ENCODE measurements at places on chromosomes 16 and 17.

DNA sequence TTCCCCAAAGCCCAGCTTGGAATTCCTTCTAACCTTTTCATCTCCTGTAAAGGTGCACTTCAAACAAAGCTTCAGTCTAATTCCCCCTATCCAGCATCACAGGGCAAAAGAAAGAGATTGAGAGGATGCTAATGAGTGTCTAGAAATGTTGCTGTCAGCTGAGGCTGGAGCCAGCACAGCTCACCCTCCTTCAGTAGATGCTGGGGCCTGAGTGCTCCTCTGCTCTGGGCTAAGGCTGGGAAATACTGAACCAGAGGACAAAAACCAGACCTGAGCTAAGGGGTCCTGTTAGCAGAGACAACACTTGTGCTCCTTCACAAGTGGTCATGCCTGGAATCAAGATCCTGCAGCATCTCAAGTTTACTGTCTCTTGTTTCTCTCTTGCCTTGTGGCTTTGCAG lies 85.0 kb downstream of the CHD9NB start:
- no peak for DNase-seq

DNA sequence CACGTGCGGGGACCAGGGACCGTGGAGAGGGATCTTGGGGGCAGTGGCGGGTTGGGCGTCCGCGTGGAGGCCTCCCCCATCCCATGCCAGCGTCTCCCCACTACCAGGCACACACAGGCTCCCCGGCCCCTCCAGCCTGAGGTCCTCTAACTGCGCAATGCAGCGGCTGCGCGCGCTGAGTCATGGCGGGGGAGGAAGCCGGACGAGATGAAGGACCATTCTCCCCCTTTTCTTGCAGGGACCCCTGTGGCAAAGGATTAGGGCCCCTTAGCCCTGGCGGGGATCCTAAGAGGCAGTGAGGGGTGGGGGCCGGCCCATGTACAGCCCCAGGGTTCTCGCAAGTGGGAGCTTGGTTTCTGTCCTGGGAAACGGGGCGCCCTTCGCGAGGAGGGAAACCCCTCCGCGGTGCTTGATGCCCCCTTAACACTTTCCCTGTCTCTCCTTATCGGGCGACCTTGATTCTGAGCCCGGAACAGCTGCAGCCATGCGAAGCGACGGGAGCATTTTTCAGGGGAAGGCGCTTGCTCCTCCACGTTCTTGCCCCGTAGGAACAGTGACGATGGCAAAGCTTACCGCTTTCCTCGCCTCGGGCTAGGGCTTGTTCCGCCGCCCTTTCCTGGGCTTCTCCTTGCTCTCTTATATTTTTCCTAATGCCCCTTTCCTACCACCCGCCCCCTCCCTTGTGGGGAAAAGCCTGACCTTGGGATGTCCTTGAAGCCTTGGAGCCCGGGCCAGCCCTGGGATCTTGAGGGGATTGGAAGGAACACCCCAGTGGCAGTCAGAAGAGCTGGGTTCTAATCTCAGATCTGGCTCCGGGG lies 592 bp downstream of the ALDOA start:
- DNase-seq, result peak; percentile 55

DNA sequence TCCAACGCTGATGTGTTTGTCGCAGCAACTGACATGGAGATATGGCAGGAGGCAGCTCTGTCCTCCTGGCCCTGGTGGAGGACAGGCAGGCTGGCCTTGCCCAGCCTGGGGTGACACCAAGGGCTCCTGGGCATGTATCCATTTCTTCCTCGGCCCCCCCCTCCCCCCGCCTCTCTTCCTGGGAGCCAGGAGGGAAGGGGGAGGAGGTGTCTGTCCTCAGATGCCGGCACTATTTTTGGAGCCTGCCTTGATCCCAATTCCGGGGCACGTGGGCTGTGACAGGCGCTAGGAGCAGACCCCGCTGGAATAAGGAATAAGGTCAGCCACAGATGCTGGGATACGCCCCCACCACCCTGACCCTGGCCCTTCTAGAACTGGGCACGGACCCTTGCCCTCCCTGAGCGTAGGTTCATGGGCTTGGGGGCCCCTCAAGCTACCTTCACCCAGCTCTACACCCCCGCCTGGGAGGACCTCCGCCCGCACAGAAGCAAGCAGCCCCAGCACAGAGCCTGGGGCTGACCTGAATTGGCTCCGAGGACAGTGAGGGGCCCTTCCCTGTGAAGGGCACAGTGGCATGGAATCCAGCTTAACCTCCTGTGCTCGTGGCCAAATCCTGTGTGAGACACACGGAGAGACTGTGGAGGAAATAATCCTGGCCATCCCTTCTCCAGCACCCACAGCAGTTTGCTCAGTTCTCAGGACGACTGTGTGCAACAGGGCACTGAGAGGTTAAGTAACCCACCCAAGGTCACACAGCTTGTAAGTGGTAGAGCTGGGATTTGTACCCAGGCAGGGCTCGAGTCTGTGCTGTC lies 24.1 kb downstream of the SEC14L5 start:
- DNase-seq, result no peak

DNA sequence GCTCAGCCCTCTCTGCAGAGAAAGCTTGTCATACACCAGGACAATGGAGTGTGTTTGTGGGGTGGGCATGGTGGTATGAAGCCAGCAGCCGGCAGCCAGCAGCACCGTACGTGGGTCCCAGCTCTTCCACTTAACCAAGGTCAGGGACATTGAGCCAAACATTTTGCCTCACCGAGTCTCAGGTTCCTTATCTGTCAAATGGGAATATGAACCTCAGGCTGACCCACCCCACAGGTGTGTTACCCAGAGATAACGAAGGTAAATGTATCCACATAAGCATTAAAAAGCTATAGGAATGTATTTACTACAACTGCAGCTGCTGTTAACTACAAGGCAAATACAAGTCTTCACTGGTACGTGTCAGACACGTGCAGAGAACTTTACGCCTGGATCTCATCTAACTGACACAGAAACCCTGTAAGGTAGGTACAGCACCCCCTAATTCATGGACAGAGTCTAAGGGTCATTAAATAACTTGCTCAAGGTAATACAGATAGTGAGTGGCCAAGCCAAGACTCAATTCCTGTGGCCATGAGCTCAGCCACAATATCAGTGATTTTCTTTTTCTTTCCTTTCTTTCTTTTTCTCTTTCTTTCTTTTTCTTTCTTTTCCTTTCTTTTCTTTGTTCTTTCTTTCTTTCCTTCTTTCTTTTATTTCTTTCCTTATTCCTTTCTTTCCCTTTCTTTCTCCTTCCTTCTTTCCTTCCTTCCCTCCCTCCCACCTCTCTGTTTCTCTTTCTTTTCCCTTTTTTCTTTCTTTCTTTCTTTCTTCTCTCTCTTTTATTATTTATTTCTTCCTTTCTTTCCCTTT lies 990 bp downstream of the SLC5A11 start:
- no peak for DNase-seq

DNA sequence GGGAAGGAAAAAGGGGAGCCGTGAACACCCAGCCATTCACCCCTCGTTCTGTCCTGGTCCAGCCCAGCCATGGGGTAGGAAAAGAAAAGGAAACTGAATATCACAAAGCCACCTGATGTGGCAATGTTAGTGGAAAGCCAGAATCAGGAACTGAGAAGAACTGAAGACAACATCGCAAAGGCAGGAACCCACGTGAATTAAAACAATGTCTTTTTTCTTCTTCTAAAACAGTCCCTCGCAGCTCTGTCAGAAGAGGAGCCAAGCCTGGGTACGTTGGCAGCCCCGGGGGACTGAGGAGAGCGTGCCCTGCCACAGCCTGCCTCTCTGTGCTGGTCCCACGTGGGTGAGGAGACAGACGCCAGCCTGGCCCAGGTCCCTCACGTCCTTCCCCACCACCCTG lies 55.0 kb downstream of the ZNF423 start:
- no peak for DNase-seq

DNA sequence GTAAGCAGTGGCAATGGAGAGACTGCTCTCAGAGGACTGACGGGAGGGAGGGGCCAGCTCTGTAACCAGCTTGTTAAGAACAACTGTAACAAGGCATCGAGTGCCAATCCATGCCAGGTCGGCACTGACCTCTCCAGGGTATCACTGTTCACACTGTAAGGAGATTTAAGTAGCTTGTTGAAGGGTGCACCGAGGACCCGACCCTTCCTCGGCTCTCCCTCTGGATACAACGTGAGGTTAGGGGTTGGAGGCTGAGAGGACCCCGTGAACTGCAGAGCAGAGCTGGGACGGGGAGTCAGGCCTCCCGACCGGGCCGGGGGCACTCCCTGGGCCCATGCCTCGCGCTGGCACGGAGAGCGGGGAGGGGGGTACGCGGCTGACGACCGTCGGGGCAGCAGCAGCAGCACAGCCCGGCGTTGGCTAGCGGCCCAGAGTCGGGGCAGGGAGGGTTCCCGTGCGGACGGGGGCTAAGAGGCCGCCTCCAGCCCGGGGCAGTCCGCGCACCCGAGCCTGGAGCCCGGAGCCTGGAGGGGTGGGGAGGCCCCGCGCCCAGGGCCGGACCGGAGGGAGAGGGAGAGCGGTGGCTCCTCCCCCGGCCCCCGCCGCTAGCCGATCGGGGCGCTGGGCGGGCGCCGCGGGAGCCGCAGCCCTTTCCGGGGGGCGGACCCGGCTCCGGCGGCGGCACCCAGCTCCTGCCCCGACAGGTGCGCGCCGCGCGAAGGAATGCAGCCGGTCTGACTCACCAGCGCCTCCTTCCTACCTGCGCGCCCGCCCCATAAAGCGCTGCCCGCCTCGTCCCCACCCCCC lies at the start of gene ITGB4:
Gene ITGB4 (plus strand): TSS at position 804 of the 807 bp plus-strand sequence. CDS start 3,245 bp downstream, outside the sequence.
- peak; percentile 52 for DNase-seq

GRCh38 chr16:66886321-66886720 lies 6.0 kb downstream of the PDP2 start:
- DNase-seq, result no peak

GRCh38 chr17:83103200-83103942 lies 24.0 kb downstream of the METRNL start:
- DNase-seq, result peak; percentile 40

- DNase-seq, result no peak
Observed at GRCh38 chr17:45809499-45809898, 25.4 kb downstream of the CRHR1 start.

DNA sequence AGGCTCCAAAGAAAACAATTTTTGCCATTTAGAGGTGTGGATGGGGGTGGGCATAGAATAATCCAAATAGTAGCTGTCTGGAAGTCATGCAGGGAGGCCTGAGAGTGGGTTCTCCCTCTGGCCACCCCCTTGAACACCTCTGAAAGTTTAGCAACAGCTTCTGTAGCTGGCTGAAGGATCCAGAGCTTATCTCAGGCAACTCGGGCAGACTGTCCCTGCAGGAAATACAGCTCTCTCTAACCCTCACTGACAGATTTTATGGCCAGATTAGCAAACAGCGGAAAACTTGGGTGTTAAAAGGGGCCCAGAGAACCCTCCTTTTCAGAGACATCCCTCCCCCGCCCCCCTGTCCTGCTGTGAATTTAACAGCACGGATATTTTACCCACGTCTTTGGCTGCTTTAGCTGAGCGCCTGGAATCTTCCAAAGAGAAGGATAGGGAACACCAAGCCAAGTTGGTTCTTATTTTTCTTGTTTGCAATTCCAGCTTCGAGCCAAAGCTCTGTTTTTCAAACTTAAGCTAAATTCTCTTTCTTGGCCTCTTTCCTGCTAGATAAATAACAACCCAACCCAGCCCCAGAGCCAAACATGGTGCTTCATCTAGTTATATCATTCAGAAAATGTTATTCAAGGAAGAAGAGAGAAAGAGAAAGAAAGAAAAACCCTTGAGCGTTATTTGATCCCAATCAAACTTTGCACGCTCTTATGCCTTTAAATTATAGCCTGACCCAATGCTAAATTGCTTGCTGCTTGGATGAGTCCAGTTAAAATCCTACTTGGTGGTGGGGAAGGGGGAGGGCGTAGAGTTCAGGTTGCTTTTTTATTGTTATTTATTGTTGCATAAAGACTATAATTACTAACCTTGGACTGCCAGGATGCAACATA lies 2.3 kb upstream of the HOXB2 start:
- no peak for DNase-seq

DNA sequence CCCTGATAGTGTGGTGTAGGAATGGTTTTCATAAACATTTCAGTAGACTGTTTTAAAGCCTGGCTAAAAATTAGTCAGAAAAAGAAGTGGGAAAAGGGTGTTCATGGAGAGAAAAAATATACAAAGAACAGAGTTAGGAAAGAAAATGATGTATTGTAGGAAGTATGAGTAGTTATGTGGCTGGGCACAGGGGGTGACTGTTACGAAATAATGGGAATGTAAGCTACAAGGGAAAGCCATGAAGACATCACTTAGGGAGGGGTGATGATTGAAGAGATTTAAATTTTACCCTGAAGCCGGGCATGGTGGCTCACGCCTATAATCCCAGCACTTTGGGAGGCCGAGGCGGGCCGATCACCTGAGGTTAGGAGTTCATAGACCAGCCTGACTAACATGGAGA lies 55.3 kb downstream of the NUP88 start:
- DNase-seq, result no peak

DNA sequence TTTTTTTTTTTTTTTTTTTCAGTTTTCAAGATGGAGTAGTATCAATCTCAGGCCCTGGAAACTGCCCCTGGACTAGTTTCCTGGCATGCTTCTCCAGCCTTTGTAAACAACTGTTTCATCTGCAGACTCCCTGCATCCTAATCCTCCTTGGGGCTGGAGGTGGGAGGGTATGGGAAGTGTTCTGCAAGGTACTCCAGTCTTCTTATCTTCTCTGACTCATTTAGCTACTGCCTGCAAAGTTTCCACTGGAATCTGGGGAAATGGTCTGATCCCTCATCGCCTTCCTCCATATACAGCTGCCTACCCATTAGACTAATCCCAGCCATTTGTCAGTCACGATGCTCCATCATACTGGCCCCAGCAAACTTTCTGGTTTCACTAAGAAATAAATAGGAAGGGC lies 21.5 kb downstream of the COPZ2 start:
- DNase-seq, result no peak

DNA sequence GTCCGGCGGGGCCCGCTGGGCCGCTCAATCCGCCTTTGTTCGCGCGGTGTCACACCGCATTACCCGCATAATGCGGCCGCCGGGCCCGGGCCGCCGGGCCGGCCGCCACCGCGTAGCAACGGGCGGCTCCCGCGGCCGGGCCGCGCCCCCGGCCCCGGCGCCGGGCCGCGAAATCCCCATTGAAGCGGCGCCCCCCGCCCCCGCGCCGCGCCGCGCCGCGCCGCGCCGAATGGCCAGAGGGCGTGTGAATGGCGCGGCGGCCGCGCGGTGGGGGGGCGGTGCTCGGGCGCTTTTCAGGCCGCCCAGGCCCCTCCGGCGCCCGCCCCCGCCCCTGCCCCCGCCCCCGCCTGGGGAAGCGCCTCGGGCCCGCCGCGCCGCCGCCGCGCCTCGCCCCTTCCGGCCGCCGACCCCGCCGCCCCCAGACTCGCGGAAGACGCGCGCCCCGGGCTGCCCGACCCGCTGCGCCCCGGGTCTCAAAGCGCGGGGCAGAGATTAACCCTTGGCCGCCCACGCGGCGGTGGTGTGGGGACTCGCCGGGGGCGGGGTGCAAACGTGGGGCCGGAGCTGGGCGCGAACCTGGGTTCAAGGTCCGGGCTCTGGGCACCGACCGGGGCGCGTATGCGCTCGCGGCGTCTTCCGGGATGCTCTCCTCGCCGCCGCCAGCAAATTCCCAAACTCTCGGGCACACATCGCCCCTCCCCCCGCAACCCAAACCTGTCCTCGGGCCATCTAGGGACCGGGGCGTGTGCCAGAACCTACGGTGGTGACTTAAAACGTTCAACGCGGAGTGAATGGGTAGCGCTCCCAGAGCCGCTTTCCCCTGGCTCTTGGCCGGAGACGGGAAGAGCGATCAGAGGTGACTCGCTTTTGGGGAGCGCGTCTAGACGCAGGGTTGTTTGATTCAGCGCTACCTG lies 46.7 kb downstream of the WNT3 start:
- peak; percentile 16 for DNase-seq
